G401 (cell line): ENCODE measurements at places on chromosomes 7 and 10.

DNA sequence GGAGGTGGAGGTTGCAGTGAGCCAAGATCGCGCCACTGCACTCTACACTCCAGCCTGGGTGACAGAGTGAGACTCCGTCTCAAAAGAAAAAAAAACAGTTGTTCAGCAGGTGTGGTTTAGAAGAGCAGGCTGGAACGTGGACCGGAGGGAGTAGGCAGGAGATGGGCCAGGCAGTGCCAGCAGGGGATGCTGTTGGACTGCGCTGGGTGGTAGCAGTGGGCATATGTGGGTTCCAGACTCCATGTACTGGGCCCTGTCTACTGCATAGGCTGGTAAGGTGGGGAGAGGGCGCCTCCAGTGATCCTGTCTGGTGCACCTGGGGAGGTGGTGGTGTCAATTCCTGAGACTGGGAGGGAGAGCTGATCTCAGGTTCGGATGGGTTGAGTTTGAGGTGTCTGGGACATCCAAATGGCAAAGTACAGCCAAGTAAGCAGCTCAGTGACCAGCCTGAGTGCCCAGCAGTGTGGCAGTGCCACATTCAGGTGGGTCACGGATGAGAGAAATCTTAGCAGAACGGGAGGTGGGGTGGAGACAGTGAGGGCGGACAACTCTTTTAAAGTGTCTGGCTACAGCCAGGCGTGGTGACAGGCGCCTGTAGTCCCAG is 25.9 kb downstream of the SFXN4 start:
- peak; percentile 18 for DNase-seq

GRCh38 chr10:17497446-17498030 is 43.1 kb upstream of the ST8SIA6 start:
- no peak for DNase-seq

DNA sequence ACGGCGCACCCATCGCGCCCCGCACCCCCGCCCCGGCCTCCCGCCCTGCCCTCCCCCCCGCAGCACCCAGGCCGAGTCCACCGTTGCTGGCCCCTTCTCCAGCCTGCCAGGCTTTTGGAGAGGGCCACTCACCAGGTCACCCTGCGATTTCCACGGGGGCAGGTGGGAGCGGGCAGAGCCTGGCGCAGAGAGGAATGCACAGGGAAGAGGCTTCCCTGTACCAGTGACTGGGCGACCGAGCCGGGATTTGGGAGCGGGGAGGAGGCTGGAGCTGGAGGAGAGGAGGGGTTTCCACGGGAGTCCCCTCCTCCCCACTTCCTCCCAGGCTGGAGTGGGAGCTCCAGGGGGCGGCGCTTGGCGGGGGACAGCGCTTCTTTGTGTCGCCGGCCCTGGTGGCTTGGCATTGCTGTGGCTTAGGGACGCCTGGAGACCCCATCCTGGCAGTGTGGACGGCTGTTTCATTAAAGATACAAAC is 19.3 kb downstream of the TCAF1 start:
- peak; percentile 81 for DNase-seq

GRCh38 chr7:33973231-33974015 is 68.1 kb downstream of the BMPER start:
- DNase-seq, result no peak

GRCh38 chr7:22697876-22698606 is 29.0 kb upstream of the IL6 start:
- no peak for DNase-seq

GRCh38 chr7:154842591-154842990 is 160.3 kb downstream of the PAXIP1 start:
- no peak for DNase-seq

DNA sequence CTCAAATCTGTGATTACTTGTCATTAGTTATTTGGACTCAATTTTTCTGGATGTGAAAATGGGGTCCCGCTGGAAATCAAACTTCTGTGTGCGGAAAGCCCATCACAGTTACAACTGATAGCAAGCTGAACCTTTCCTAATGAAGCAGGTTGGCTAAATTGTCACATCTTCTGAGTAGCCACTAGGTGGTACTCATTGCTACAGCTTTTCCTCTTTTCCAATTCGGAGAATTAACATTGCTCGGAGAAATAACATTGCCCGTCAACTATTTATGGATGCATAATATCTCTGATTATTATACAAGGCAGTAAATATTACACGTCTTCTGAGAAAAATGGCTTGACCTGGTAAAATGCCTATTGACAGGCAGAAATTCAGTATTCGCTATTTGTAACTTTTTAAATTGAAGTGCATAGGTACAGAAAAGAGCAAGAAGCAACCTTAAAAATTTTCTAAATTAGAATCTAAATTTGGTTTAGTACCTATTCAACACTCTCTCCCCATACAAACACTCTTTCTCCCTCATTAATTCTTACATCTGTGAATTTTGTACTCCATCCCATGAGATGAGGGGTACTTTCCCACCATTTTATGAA is 17.3 kb upstream of the BLOC1S2 start:
- peak; percentile 47 for DNase-seq

GRCh38 chr10:130190737-130191115 is 54.5 kb downstream of the GLRX3 start:
- no peak for DNase-seq

GRCh38 chr10:61642676-61643075 is 20.1 kb upstream of the CABCOCO1 start:
- no peak for DNase-seq

DNA sequence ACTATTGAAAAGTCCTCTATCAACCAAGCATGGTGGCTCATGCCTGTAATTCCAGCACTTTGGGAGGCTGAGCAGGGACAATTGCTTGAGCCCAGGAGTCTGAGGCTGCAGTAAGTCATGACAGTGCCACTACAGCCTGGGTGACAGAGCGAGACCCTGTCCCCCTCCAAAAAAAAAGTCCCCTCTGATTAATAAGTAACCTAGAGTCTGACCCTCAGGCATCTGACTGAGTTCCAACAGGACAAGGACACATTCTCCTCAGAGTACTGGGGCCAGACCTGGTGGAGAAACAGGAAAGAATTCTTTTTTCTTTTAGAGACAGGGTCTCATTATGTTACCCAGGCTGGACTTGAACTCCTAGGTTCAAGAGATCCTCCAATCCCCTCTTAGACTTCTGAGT is 10.0 kb downstream of the MORN4 start:
- no peak for DNase-seq

DNA sequence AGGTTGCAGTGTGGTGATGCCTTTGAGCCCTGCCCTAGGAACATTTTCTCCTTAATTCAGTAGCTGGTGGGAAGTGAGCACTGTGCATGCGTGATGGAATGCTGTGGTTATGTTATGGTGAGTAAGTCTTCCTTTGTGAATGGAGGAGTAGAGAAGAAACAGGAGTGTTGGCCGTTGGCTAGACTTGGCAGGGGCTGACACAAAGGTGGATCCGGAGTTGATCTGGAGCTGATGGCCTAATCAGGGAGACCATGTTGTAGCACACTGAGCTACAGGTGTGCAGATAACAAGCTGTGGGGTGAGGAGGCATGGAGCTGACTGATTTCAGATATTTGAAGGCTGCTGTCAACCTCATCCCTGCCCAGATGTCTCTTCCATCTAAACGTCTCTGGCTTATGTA is 122.3 kb downstream of the CNNM2 start:
- no peak for DNase-seq

- DNase-seq, result peak; percentile 61
Measured at GRCh38 chr7:132145466-132145865, 430.8 kb downstream of the PLXNA4 start.

DNA sequence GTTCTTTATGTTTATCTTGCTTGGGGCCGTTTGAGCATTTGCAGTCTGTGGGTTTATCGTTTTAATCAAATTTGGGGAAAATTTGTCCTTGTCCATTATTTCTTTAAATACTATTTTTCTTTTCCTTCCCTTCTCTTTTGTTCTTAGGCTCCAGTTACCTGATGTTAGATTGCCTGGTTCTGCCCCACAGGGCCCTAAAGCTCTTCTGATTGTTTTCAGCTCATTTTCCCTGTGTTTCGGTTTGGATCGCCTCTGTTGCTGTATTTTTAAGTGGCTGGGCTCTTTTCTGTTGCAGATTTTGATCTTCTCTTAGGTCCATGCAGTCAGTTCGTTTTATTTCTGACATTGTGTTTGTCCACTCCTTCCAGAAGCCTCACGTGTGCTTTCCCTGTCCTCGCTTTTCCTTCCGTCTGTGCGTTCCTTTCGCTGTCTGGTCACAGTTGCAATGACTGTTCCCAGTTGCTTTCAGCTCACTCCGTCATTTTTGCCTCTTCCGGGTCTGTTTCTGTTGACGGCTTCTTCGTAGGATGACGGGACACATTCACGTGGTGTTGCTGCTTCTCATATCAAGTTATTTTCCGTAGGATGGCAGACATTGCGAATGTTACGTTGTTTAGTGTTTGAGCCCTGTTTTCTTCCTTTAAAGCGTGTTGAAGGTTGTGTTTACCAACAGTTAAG is 111.4 kb downstream of the INPP5A start:
- no peak for DNase-seq

- no peak for DNase-seq
Measured at GRCh38 chr7:97001221-97001620, 4.1 kb upstream of the DLX6 start.

DNA sequence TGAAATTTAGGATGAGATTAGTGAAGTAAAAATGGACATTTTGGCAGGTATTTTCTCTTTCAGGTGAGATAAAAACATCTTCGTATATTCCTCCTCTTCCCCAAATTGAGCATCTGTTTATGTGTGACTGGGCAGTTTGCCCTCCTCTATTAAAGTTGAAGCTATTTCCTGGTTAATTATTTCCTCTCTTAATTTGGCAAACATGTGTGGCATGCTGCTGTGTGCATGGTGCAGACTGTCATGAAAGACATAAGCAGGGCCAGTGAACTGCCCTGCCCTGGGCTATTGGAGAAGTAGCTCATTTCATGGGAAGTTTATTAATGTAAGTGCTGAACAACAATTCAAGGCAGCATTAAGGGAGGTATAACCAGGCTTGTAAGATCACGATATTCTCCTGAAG is 52.6 kb downstream of the EVX1 start:
- no peak for DNase-seq

DNA sequence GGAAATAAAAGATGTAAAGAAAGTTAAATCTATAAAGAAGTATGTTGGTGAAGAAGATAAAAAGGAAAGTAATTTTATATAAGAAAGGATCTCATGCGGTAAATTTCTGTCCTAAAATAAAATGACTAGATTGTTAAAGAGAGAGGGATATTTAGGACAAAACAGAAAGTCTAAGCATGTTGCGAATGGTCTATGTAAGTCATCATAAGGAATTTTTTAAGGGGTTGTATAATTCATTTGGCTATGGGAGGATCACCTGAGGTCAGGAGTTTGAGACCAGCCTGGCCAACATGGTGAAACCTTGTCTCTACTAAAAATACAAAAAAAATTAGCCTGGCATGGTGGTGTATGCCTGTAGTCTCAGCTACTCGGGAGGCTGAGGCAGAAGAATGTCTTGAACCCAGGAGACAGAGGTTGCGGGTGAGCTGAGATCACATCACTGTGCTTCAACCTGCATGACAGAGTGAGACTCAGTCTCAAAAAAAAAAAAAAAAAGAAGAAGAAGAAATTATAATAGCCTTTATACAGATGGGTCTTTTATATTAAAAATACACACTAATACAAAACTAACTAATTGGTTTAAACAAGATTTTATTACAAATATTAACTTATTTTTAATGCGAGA is 294.3 kb downstream of the MAGI2 start:
- DNase-seq, result no peak
